ENCODE measurements at places on chromosomes 11 and 22.
A peak's percentile ranks its signal among the peaks of the same experiment; 100 is the strongest.

- DNase-seq = peak; percentile 71
Measured at GRCh38 chr11:18243783-18244362, 4.6 kb downstream of the SAA2 start.

- DNase-seq = no peak
Measured at GRCh38 chr11:46914363-46914762, 4.0 kb downstream of the LRP4 start.

GRCh38 chr11:929405-929804 lies 3.7 kb downstream of the AP2A2 start:
- no peak for DNase-seq

GRCh38 chr11:68659158-68659921 lies 25.0 kb upstream of the GAL start:
- DNase-seq = no peak

DNA sequence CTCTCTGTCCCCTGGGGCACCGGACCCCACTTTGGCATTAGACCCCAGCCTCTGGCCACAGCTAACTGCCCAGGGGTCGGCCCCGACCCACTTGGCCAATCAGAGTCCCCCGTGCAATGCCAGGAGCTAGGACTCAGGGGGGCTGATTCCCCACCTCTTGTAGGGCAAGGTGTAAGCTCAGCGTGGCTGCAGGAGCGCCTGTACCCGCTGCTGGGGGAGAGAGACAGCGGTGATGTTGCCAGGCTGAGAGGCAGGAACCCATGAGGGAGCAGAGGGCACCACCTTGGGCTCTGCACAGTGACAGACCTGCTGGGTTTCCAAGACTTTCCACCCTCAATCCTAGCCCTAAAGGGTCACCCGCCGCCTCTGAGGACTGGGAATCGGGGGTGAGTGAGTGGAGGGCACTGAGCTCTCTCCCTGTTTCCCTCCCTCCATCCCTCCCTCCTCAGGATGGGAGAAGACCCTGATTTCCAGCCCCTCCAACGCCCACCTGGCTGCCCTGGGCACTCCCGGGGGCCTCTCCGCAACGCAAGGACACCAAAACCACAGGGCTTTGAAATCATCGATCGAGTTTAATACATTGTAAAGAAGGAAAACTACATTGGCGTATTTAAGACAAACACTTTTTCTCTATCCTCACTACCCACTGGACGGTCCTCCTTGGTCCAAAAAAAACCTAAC lies 128.4 kb downstream of the ARHGAP8 start:
- DNase-seq = no peak

DNA sequence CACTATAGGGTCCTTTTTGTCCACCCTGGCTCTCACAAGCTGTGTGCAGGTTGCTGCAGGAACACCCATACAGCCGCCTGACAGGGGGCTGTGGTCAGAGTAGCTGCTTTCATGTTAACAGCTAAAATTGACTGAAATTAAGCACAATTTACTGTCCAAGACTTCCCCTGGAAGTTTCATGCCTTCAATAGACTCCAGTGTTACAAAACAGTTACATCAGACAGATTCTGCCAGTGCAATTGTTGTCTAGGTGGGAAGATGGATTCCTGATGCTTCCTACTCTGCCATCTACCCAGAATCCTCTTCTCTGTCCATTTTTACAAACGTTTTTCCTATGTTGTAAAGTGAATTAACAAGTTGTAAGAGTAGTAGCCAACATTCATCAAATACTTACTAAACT lies 5.3 kb upstream of the TSKU start:
- no peak for DNase-seq

DNA sequence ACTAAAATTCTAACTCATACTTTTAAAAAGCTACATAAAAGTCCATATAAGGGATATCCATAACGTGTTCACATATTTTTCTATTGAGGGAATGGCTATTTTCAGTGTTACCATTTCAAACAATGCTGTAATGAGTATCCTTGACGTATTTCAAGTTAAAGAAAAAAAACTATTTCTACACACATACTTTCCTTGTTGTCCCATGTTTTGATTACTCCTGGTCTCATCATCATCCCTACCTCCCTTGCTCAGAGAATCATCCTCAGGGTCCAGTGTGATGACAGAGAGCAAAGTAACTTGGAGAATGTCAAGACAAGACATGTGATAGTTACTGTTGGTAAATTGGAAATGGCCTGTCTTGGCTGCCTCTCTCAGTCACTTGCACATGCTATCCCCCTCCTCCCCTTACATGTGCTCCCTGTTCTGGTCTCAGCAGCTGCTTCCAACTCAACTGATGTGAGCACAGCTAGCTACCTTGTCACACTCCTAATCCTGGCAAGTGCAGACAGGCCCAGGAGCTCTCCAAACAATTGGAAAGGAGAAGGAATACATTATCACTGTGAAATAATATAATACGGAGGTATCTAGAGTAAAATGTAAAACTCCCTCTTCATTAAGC lies 21.8 kb downstream of the NUMA1 start:
- no peak for DNase-seq

GRCh38 chr11:65584106-65584505 lies 8.3 kb downstream of the EHBP1L1 start:
- DNase-seq = no peak

DNA sequence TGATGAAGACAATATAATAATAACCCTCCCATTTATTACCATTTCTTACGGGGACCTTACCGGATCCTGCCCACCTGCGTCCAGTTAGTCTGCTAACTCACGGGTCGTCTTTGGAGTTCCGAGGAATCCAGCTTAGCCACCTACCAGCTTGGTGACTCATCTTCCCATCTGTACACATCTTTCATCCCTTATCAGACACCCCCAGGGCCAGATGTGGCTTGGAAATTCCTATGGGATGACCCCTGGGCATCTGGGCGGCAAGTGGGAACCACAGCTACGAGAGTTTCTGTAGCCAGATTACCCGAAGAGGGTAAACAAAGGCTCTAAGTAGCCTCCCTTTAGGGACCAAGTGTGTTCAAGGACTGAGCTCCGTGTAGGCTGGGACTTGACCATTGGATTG lies 12.8 kb upstream of the PRR5 start:
- no peak for DNase-seq

GRCh38 chr11:61120099-61120705 lies 17.9 kb downstream of the CD5 start:
- no peak for DNase-seq

DNA sequence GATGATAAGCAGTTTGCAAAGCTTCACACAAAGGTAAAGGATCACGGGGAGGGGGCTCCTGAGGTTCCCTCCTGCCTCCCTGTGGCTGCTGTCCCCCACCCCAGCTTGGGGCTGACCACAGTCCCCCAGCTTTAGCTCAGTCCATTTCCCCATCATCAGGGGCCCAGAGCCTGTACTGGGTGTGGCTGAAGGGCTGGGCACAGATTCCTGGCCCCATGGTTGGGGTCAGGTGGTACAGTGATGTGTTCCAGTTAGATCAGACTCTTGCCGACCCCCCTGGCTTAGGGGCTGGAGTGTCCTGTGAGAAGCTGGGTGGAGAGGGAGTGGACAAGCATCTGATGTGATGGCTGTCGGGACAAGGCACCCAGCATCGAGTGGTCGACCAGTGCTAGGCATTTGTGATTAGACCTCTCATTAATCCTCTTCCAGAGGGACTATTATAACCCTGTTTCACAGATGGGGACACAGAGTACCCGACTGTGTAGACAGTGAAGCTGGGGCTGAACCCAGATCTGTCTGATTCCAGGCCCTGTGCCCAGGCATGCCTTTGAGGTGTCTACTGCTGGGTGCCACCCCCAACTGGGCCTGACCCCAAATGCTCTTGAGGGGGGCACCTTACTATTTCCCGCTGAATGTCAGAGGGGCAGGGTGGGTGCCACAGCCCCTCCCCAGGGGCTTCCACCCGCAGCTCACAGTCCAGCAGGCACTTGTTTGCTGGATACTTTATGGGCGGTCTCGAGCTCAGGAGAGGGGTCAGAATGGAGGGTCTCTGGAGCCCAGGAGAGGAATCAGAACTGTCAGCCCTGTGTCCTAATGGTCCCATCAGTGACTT lies 4.3 kb downstream of the SHANK3 start:
- DNase-seq = no peak

DNA sequence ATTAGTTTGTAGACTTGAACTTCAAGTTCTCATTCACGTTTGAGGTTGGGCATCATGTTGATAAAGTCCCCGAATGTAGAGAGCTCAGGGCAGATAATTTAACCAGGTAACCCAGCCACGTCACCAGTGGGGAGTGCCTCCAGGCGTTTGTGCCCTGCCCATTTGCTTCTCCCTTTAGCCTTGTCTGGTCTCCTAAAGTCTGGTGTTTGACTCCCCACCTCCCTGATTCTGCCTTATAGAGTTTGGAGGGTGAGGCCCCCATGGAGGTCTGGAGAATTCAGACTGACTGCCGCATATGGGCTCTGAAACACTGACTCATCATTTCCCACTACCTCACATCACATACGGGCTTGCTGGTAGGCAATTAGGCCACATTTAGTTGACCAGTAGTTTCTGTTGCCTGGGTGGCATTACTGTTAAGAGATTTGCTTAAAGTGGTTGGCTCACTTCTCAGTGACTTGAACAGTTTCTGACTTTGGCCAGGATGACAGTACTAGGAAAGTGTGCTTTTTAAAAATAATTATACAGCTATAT lies 99.3 kb upstream of the GAL start:
- DNase-seq = no peak

DNA sequence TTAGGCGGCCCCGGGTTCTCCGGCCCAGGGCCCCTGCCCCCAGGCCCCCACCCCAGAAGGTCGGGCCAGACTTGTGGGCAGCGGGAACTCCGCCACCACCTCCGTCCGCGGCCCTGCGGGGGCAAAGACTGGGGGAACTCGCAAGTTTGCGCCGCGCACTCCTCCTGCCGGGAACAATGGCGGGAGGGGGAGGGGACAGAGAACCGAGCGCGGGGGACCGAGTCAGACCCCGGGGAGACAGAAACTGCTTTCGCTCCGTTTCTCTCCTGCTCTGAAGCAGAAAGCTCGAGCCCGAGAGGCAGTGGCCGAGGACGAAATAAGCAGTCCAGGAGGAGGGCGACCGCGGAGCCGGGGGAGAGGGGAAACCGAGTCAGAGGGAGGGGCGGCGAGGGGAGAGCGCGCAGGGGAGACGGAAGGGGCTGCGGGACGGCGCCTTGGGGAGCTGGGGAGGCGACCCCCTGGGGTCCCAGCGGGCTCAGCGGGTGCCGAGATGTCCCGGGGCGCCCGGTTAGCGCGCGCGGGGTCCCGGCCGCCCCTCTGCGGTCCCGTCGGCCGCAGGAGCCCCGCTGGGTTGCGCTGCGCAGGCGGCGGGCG lies 555 bp downstream of the TP53I11 start:
- DNase-seq = peak; percentile 78

DNA sequence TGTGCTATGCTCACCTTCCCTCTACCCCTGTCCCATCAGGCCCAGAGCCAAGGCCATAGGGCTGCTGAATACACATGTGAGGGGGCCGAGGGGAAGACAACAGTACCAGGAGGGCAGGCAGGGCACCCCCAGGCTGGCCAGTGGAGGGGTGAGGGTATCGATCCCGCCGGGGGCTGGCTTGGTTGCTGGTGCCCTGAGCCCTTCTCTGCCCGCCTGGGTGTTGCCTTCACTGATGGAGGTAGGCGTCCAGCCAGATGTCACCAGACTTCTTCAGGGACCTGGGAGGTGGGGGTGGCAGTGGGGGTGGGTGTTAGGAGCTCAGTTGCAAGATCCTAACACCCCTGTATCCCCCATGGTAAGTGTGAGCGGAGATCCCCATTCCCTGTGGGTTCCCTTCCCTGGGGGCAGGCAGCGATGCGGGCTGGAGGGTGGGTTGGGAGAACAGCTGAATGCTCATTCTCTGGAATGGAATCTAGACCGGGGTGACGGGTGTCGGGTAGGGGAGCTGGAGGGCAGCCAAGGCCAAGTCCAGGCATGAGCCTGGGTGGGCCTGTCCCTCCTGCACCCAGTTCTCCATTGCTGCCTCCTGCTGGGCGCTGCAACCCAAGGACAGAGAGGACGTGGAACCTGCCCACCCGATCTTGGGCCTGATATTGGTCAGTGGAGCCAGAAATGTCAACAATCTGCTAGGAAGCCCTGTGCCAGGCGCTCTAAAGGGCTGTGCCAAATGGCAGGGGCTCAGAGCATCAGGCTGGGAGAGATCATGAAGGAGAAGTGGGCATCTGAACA lies 17.6 kb downstream of the FADS3 start:
- DNase-seq = no peak

DNA sequence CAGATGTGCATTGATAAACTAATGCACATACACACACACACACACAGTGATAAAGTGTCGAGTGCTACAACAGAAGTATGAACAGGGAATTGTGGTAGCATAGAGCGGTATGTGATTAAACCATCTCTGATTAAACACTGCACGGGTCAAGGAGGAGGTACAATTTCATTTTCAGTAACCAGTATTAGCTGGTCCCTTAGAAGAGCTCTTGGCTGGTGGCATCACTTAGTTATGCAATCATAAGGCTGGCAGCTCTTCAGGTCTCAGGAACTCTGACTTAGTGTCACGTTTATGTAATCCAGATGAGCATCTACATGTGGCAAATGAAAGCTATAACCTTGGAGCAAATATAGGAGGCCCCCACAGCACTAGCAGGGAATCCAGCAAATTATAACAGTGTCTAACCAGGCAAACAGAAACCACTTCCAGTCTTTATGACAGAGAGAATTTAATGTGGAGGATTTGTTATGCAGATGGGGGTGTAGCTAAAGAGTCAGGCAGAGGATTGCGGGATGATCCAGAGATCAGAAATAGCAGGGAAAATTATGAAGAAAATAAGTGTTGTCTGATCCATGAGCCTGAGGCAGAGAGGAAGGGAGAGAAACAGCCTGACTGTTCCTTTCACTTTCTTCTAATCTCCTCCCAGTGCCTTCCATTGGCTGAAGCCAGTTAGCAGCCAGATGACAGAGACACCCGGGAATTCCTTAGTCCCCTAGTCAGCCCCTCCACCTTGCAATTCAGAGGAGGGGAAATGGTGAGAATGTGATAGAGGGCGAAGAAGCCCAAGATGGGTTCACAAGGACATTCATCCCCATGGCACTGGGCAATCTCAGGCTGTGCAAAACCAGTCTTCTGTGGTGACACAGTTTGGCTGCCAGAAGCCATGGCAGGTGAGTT lies 533.1 kb upstream of the TENM4 start:
- DNase-seq = peak; percentile 10

- DNase-seq = no peak
Measured at GRCh38 chr11:8961401-8961800, 2.8 kb downstream of the TMEM9B start.

DNA sequence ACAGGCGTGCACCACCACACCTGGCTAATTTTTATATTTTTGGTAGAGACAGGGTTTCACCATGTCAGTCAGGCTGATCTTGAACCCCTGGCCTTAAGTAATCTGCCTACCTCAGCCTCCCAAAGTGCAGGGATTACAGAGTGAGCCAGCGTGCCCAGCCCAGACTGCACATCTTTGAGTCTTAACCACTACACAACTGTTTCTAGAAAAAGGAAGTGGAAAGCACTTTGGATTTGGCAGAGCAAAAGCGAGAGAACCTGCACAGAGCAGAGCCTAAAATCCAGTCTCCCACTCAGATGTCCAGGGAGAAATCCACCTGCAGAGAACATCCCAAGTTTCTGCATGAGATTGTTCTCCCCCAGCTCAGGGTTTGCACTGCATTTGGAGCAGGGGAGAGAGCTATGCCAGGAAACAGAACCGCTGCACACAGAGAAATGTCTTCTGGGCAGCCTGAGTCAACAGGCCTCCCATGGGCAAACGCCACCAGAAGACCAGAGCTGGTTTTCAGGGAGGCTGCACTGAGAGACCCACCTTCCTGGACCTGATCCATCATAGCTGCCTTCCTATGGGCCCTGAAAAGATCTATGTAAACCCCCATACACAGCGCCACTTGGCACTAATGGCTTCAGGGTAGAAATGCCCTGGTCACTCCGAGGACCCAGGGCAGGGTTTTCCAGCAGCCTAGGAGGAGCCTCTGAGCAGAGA lies 54.0 kb downstream of the RPUSD4 start:
- no peak for DNase-seq

GRCh38 chr11:106553304-106553703 lies 465.0 kb downstream of the GUCY1A2 start:
- no peak for DNase-seq

GRCh38 chr11:12778240-12778905 lies 104.2 kb downstream of the TEAD1 start:
- no peak for DNase-seq
